ENCODE measurements at places on chromosomes 6 and 20. TPM values are rescaled to one million over a fixed set of nuclear protein-coding genes. Genes with fewer than 3 reads are reported as not detected.

Gene VSTM2L
- 6.9 TPM for total RNA-seq

Gene TTLL9
- 1.5 TPM for total RNA-seq

Gene NKX2-2
- total RNA-seq = 3.7 TPM

Gene KHDC1L
- total RNA-seq = not detected

Gene XKR7
- total RNA-seq = 0.12 TPM

Gene TBXT
- not detected for total RNA-seq

Gene RAB44
- total RNA-seq = under 0.01 TPM

Gene EYA4
- total RNA-seq = 16.3 TPM

Gene ULBP2
- 53.7 TPM for total RNA-seq

Gene FHL5
- total RNA-seq = not detected

Gene SLC24A3
- not detected for total RNA-seq

Gene RXRB
- total RNA-seq = 21.4 TPM

Gene CST7
- total RNA-seq = not detected

Gene LY6G6C
- not detected for total RNA-seq

Gene RCAN2
- total RNA-seq = 2.0 TPM

Gene CLPSL2
- total RNA-seq = not detected

Gene ENPP3
- not detected for total RNA-seq

Gene RBL1
- 20.6 TPM for total RNA-seq

Gene C20orf144
- total RNA-seq = not detected

Gene ADAM33
- total RNA-seq = not detected

Gene MMUT
- 12.2 TPM for total RNA-seq

Gene HSPA12B
- 0.17 TPM for total RNA-seq

Gene ETV7
- 0.69 TPM for total RNA-seq

Gene MOXD1
- 0.71 TPM for total RNA-seq

Gene STX11
- total RNA-seq = 6.3 TPM

Gene DEFB119
- not detected for total RNA-seq

Gene PRR3
- total RNA-seq = 18.3 TPM

Gene COL11A2
- total RNA-seq = 5.5 TPM

Gene SLC17A9
- 0.91 TPM for total RNA-seq

Data from Daoy (cell line).